ENCODE measurements at places on chromosomes 2 and 18. TPM values are rescaled to one million over a fixed set of nuclear protein-coding genes. Genes with fewer than 3 reads are reported as not detected.

SERPINB13 gene
- not detected for total RNA-seq

SLC30A3 gene
- total RNA-seq = 1.7 TPM

UGT1A4 gene
- total RNA-seq = not detected

HOXD8 gene
- total RNA-seq = not detected

C1QL2 gene
- total RNA-seq = not detected

CABLES1 gene
- total RNA-seq = 27.4 TPM

ARHGAP28 gene
- not detected for total RNA-seq

CXCR1 gene
- total RNA-seq = not detected

TEKT4 gene
- not detected for total RNA-seq

SH3RF3 gene
- total RNA-seq = 0.78 TPM

SPATS2L gene
- total RNA-seq = 62.2 TPM

KIF5C gene
- 12.9 TPM for total RNA-seq

ATOH8 gene
- total RNA-seq = 0.07 TPM

MRPL19 gene
- 73.5 TPM for total RNA-seq

ERBB4 gene
- total RNA-seq = not detected

SCG2 gene
- total RNA-seq = 0.07 TPM

TEX261 gene
- total RNA-seq = 67.9 TPM

ITGA4 gene
- total RNA-seq = 96.5 TPM

RTP5 gene
- total RNA-seq = 0.30 TPM

GIGYF2 gene
- 64.7 TPM for total RNA-seq

GNAL gene
- 0.14 TPM for total RNA-seq

TUBA3E gene
- total RNA-seq = not detected

RNF138 gene
- 100 TPM for total RNA-seq

SCYGR2 gene
- total RNA-seq = not detected

ABCG5 gene
- total RNA-seq = 0.14 TPM

GLI2 gene
- total RNA-seq = not detected

CPO gene
- not detected for total RNA-seq
